NCI-H526 (cell line): ENCODE measurements at places on chromosomes 11 and 22.
A peak's percentile ranks its signal among the peaks of the same experiment; 100 is the strongest.

GRCh38 chr11:29119707-29120618, 896.9 kb downstream of the KCNA4 start:
- DNase-seq = no peak

GRCh38 chr11:20015529-20016427, 144.5 kb downstream of the DBX1 start:
- no peak for DNase-seq

GRCh38 chr22:32378707-32379272, 21.1 kb downstream of the RFPL3 start:
- DNase-seq = no peak

- DNase-seq = peak; percentile 20
Observed at GRCh38 chr22:49155770-49156580, 671.7 kb downstream of the BRD1 start.

- no peak for DNase-seq
Observed at GRCh38 chr11:65085446-65085845, 1.4 kb downstream of the ZFPL1 start.
